CD4-positive, CD25-positive, alpha-beta regulatory T cell (primary cell): ENCODE measurements at places on chromosomes 2 and 18. TPM values are rescaled to one million over a fixed set of nuclear protein-coding genes. Genes with fewer than 3 reads are reported as not detected.

SIX3 gene
- total RNA-seq: not detected

PLEKHH2 gene
- total RNA-seq: 1.2 TPM

EIPR1 gene
- total RNA-seq: 26.6 TPM

CROCC2 gene
- total RNA-seq: not detected

MEP1B gene
- 0.42 TPM for total RNA-seq

GREB1L gene
- total RNA-seq: not detected

BCL2 gene
- total RNA-seq: 125 TPM
